ENCODE measurements at places on chromosomes 7 and 10.

DNA sequence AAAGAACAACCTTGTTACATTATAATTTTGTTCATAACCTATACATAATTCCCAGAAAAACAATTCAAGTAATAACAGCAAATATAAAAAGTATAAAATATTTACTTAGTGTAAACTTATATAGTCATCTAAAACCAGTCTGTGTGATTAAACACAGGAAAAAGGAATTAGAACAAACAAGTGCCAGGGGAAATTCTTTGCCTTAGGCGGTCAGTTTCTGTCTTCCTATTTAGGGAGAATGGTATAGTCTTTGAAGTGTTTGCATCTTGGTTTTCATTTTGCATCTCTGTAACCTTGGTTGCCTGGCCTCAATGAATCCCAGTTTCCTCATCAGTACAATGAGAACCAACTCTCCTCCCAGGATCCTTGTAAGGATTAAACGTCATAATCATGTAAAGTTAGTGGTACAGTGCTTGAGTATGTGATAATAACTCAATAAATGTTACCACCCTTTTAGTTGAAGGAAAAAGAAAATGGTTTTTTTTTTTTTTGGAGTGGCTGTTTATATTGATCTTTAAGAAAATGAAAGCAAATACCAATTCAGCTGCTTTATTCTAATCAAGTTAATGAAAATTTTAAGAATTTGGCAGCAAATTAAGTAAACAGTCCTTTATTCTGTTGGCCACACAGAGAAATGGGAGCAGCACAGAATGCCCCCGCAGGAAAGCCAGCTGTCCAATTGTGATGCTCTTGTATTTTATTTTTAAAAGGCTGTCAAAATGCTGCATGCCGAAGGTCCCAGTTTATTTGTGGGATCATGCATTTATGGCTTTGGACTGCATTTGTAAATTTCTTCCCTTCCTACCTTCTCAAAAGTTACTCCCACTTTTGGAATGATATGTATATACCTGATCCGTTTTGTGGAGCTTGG is 61.8 kb downstream of the SHH start:
- no peak for DNase-seq

GRCh38 chr10:78255214-78255613 is 221.6 kb downstream of the RPS24 start:
- no peak for DNase-seq

- no peak for DNase-seq
Measured at GRCh38 chr7:55245271-55245723, 119.8 kb upstream of the LANCL2 start.

DNA sequence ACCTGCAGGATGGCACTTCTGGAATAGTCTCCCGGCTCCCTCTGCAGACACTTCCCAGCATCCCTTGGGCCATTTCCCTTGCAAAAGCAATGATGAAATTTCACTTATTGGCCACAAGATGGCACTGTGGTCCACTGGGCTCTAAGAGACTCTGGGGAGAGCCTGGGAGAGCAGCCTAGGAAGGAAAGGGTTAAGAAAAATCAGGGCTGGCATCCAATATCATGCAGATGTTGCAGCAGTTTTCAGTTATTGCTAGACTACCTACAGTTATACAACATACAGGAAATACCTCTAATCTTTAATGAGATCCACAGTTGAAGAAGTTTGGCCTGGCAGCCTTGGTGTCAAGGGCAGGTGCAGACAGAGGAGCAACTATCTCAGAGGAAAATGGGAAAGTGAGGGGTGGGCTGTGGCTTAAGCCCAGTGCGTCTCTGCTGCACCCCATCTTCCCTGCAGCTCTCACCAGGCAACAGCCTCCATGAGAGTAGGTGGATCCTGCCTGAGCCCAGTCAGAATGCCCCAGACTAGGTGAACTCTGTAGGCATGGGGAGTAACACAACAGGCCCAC is 100.2 kb upstream of the PRSS58 start:
- DNase-seq, result no peak

GRCh38 chr7:55508221-55509011 is 63.9 kb downstream of the VOPP1 start:
- no peak for DNase-seq

GRCh38 chr7:4699841-4700240 is 17.7 kb downstream of the FOXK1 start:
- DNase-seq, result peak; percentile 58

DNA sequence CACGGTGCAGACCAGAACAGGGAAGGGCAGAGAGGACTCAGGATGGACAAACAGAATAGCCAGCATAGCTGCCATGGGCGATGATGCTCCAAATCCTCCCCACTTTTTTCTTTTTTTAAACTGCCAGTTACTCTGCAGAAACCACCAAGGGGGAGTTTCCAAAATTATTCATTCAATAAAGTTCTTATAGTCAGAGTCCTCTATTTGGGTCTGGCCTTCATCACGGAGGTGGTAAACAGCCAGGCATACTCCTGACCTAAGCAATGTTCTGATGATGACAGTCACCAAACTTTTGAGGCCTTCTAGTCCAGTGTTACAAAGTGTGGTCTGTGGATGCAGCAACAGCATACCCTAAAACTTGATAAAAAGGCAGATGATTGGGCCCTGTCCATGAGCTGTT is 12.3 kb downstream of the RAPGEF5 start:
- DNase-seq, result no peak
